DMS79 treated with DMSO at 0.1 percent for 48 hours (cell line): ENCODE measurements at places on chromosomes 4 and X.

GRCh38 chrX:100928660-100929613, at the start of gene XKRX:
TSS of gene XKRX (minus strand) at chrX:100928917. CDS start at chrX:100928304, 613 bp downstream.
- peak; percentile 67 for DNase-seq

DNA sequence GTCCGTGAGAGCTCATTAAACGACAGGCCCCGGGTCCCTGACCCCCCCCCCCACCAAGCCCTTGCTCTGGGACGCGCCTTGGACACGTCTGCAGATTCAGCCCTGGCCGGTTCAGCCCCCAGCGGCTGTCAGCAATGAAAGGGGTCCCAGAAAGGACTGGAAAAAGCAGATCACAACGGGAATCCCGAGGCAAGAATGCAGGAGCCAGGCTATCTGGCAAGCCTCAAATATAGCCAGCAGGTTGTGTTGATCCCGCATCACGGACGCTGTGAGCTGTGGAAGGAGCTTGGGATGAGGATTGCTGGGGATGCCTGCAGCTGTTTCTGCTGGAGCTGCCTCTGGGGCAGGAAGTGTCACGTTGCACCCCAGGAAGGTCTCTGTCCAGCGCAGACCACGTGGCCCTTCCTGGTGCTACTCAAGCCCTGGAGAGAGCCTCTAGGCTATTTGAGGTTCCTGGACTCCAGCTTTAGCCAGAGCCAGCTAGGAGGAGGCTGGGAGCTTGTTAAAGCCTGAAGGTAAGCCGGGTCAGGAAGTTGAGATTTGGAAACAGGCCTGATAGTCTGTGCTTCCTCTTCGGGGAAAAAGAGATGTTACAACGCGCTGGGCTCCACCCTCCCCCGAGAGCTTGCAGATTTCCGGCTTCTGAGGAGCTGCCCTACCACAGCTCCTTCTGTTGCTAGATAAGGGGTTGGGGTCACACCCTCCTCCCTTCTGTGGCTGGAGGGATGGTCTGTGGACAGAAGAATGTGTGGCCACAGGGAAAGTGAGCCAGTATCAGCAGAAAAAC, 19.3 kb upstream of the CSF2RA start:
- no peak for DNase-seq

GRCh38 chr4:24565054-24565453, 19.3 kb downstream of the DHX15 start:
- no peak for DNase-seq

- DNase-seq, result no peak
Measured at GRCh38 chrX:68139791-68140190, 293.5 kb downstream of the OPHN1 start.

DNA sequence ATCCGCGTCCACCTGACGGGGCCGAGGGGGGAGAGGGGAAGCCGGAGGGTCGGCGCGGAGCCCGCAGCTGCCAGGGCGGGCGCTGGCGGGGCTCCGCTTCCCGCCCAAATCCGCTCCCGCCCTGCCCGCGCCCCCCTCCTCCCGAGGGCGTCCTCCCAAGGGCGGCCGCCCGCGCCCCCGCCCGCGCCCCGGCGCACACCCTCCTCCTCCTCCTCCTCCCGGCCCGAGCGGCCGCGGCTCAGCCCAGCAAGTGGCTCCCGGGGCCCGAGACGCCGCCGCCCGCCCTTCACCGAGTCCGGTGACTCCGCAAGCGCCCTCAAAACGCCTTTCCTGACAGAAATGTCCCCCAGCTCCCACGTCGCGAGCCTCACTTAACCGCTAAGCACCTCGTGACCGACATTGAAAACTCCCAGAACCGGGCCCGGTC, 487 bp downstream of the HMGB2 start:
- no peak for DNase-seq

DNA sequence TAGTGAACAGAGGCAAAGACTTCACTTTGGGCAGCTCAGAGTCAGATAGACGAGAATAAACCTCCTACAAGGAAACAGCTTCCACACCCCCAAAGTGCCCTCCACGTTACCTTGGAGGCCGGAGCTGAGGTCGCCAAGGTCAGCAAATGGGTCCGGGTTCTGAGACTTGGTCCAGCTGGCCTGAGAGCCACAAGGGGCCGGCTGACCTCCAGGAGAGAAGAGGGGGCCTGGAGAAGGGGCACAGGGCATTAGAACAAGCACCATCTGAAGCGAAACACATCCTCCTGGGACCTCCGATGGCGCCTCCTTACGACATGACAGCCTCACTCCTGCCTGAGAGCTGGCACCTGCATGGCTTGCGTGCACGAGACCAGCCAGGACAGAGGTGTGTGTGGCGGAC, 33.6 kb upstream of the CPLX1 start:
- no peak for DNase-seq

- no peak for DNase-seq
Measured at GRCh38 chrX:150774798-150775568, 81.8 kb downstream of the MTMR1 start.

DNA sequence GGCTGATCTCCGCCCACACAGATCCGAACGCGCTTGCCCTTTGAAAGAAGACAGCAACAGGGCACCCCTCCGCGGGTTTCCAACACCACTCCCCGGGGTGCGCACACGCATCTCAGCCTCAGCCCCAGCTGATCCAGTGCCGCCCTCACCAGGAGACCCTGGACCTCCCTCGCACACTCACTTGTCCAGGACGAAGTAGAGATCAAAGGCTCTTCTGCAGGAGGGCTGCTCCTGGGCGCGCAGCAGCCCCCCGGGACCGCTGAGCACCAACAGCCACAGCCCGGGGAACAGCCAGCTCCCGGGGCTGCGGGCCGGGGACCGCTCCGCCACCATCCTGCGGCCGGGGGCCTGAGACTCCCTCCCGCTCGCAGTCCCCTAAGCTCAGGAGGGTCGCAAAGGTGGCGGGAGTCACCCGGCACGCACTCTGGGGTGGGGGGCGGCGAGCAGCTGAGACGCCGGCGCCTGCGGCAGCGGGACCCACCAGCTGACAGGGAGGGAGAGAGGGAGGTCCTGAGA, 743 bp downstream of the ANTXR2 start:
- no peak for DNase-seq

DNA sequence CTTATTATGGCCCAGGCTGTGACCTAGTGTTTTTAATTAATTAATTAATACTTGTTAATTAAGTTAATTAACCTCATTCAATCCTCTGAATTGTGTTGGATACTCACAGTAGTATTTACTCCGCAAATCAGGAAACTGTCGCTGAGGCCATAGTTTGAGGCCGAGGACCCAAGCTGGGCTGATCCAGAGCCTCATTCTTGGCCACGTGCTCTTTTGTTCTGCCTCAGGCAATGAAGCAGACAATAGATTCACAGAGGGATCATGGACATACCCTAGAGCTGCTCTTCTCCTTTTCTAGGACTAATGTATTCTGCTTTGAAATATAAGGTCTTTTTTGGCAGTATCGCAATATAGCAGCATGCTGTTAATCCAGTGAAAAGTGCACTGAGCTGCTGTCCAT, 24.0 kb upstream of the SNCA start:
- no peak for DNase-seq

- DNase-seq, result no peak
Measured at GRCh38 chr4:88276952-88277710, 7.2 kb downstream of the PPM1K start.

GRCh38 chr4:85823295-85823694, 348.3 kb downstream of the ARHGAP24 start:
- peak; percentile 24 for DNase-seq

- no peak for DNase-seq
Measured at GRCh38 chrX:151363316-151363715, 33.7 kb upstream of the VMA21 start.
